A375 (cell line): ENCODE measurements at places on chromosomes 1 and 21. TPM values are rescaled to one million over a fixed set of nuclear protein-coding genes. Genes with fewer than 3 reads are reported as not detected.

KCNQ4 gene
- 0.05 and 0.30 TPM in 2 replicates for total RNA-seq

PSMD4 gene
- total RNA-seq: 491 and 493 TPM in 2 replicates

SEC22B gene
- total RNA-seq: 15.8 TPM in 2 replicates

NIBAN1 gene
- 74.8 and 76.5 TPM in 2 replicates for total RNA-seq

PLA2G2C gene
- total RNA-seq: not detected in 2 replicates

SLC9C2 gene
- total RNA-seq: 0.41 TPM in 1 of 2 replicates, not detected in the other

MIXL1 gene
- total RNA-seq: not detected in 2 replicates

SPRR1B gene
- not detected in 2 replicates for total RNA-seq

GBP6 gene
- total RNA-seq: not detected in 2 replicates

ZNF670 gene
- 2.3 and 3.5 TPM in 2 replicates for total RNA-seq

SRP9 gene
- total RNA-seq: 140 and 148 TPM in 2 replicates

POU3F1 gene
- total RNA-seq: 0.08 and 0.15 TPM in 2 replicates

BACE2 gene
- 64.2 and 65.8 TPM in 2 replicates for total RNA-seq

FMN2 gene
- 2.5 and 2.6 TPM in 2 replicates for total RNA-seq

SLC16A4 gene
- total RNA-seq: 16.1 and 16.8 TPM in 2 replicates

STIL gene
- 19.9 TPM in 2 replicates for total RNA-seq

IKBKE gene
- 11.4 and 13.4 TPM in 2 replicates for total RNA-seq
